Breast epithelium (tissue), 4 donors: ENCODE measurements at places on chromosomes 12 and 14.

GRCh38 chr12:32091696-32092095 is 15.0 kb upstream of the BICD1 start:
- H3K27me3 ChIP-seq = no peaks in the 10 kb centered on the region
- no peaks in the 10 kb centered on the region for H3K36me3 ChIP-seq
- no peak for DNase-seq
- no peak overlapping the region for H3K4me3 ChIP-seq

DNA sequence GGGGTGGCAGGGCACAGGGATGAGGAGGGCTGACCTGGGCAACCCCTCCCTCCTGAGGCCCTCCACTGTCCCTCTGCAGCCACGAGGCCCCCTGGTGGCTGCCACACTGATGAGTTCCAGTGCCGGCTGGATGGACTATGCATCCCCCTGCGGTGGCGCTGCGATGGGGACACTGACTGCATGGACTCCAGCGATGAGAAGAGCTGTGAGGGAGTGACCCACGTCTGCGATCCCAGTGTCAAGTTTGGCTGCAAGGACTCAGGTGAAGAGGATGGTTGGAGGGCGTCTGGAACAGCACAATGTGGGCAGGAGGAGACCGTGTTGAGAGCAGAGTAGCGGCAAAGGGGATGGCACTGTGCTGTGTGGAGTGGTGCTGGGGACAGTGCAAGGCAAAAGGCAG is 25.7 kb upstream of the LRP1-AS start:
- H3K4me3 ChIP-seq = no peak overlapping the region
- H3K36me3 ChIP-seq = no peaks in the 10 kb centered on the region
- H3K27ac ChIP-seq = no peak overlapping the region

DNA sequence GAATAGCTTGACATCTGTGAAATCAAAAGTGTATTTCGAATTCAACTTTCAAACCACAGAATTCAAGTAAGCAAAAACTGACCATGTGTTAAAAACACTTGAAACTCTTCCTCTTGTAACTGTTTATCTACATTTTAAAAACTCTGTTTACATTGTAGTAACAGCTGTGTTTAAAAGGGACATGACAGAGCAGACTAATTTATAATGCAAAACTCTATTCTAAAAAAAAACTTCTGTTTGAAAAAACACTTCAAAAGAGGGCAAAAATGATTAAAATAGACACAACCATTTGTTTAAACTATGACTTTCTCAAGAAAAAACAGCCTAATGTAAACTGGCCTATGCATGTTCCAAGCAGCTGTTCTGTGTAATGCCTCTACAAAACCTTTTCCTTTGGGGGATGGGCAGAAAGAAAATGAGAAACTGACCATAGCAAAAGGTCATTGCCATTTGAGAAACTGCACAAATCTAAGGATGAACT is 149.1 kb upstream of the HMGA2 start:
- no peak overlapping the region for H3K27ac ChIP-seq
- no peaks in the 10 kb centered on the region for H3K36me3 ChIP-seq
- H3K4me3 ChIP-seq = no peak overlapping the region
- DNase-seq = no peak
- no peaks in the 10 kb centered on the region for H3K4me1 ChIP-seq
- no peaks in the 10 kb centered on the region for H3K27me3 ChIP-seq

- H3K36me3 ChIP-seq = no peaks in the 10 kb centered on the region
- H3K4me3 ChIP-seq = no peak overlapping the region
- no peaks in the 10 kb centered on the region for H3K4me1 ChIP-seq
- H3K27me3 ChIP-seq = no peaks in the 10 kb centered on the region
These were observed 1.5 kb downstream of the EML5 start for GRCh38 chr14:88791252-88791621.

DNA sequence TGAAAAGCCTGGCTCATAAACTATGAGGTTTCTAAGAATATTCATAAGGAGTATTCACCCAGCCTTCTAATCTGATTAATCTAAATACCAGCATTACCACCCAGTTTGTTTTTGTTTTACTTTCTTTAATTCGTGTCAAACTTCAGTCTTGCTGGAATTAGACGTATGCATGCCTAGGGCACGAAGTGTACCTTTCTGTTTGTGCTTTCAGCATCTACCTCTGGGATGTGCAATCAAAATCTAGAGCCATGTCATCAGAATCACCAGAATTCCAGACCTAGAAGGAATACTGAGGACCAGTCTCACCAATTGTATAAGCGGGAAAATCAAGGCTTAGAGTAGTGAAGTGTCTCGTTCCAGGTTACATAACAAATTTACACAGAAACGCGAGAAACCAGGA is 57.3 kb downstream of the KITLG start:
- no peak for DNase-seq
- H3K4me1 ChIP-seq = no peaks in the 10 kb centered on the region
- no peak overlapping the region for H3K27ac ChIP-seq
- no peaks in the 10 kb centered on the region for H3K27me3 ChIP-seq
- no peaks in the 10 kb centered on the region for H3K36me3 ChIP-seq

- no peaks in the 10 kb centered on the region for H3K36me3 ChIP-seq
- no peaks in the 10 kb centered on the region for H3K27me3 ChIP-seq
- no peaks in the 10 kb centered on the region for H3K4me1 ChIP-seq
- no peak for DNase-seq
- H3K4me3 ChIP-seq = no peak overlapping the region
These were observed 286.5 kb upstream of the TMPO start for GRCh38 chr12:98228683-98229539.

GRCh38 chr12:1509413-1510052 is 84.8 kb downstream of the FBXL14 start:
- no peak for DNase-seq
- no peaks in the 10 kb centered on the region for H3K4me1 ChIP-seq
- H3K27ac ChIP-seq = no peak overlapping the region

GRCh38 chr12:48932878-48933277 is 7.6 kb upstream of the FKBP11 start:
- no peak overlapping the region for H3K27ac ChIP-seq
- no peaks in the 10 kb centered on the region for H3K27me3 ChIP-seq
- H3K4me3 ChIP-seq = no peak overlapping the region
- no peaks in the 10 kb centered on the region for H3K36me3 ChIP-seq
- H3K4me1 ChIP-seq = no peaks in the 10 kb centered on the region
- DNase-seq = no peak

DNA sequence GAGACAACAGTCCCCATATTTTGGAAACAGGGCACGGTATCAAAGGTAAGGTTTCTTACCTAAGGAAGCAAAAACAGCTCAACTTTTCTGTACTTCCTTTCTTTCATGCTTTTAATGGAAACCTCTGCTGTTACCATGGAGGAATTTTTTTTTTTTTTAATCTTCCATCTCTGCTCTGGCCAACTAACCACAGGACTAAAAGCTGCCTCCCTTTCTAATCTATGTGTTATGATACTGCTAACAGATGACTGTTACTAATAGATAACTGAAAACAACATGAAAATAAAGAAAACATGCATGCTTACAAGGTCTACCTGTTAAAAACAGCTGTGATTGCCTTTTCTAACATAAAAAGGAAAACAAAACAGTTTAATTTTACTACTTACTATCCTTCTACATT is 168.4 kb downstream of the SOX5 start:
- H3K27me3 ChIP-seq = no peaks in the 10 kb centered on the region
- DNase-seq = no peak
- no peak overlapping the region for H3K4me3 ChIP-seq
- H3K4me1 ChIP-seq = no peaks in the 10 kb centered on the region
- H3K36me3 ChIP-seq = no peaks in the 10 kb centered on the region
